Ovary (tissue), 10 donors: ENCODE measurements at places on chromosomes 7 and 10. TPM values are rescaled to one million over a fixed set of nuclear protein-coding genes. Genes with fewer than 3 reads are reported as not detected.
A peak's percentile ranks its signal among the peaks of the same experiment; 100 is the strongest.

The GNGT1 gene
- 0.41 TPM for total RNA-seq

The MTG1 gene
- 41.5 TPM for total RNA-seq

The BTBD16 gene
- not detected for total RNA-seq

DNA sequence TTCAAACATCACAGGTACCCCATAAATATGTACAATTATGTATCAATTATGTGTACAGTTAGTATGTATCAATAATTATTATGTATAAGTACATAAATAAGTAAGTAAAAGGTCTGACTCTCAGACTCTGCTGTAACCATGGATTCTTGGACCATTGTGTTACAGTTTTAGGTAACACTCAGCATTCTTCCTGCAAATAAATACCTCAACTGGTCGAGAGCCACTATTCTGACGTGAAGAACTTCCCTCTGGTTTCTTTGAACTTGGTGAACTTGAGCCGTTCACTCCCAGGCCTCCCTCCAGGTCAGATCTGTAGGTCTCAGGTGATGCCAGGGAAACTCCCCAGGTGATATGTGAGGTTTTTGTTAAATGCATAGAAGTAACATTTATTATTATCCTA is 191.8 kb upstream of the PLXNA4 start:
- H3K36me3 ChIP-seq, result no peaks in the 10 kb centered on the region
- H3K27ac ChIP-seq, result no peak overlapping the region
- no peak for DNase-seq
- no peaks in the 10 kb centered on the region for H3K27me3 ChIP-seq

DNA sequence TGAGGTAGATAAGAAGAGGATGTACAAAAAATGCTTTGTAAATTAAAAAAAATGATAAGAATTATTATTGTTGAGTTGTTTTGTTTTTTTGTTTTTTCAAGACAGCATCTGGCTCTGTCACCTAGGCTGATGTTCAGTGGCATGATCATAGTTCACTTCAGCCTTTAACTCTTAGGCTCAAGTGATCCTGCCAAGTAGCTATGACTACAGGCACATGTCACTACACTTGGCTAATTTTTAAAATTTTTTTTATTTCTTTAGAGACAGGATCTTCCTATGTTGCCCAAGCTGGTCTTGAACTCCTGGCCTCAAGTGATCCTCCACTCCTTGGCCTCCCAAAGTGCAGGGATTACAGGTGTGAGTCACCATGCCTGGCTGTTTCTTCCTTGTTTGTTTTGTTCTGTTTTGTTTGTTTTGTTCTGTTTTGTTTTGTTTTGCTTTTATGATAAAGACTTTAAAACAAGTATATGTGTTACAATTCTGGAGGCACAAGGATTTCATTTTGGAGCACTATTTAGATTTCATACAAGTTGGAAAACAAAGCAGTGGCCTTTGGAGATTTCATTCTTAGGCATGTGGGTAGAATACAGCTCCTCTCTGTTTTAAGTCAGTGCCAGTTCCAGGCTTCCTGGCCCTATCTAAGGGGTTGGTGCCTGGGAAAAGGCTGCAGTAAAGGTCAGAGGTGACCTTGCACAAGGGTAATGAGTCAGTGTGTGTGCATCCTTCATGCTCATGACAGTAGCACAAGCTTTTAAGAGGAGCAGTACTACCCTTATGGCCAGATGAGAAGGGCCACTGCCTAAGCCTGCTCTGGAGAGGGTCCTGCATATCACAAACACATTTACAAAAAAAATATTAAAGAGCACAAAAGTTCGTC is 17.9 kb downstream of the FGFBP3 start:
- no peaks in the 10 kb centered on the region for H3K27me3 ChIP-seq
- H3K4me3 ChIP-seq, result no peak overlapping the region
- no peak for DNase-seq
- H3K4me1 ChIP-seq, result no peaks in the 10 kb centered on the region
- H3K36me3 ChIP-seq, result no peaks in the 10 kb centered on the region
- H3K27ac ChIP-seq, result no peak overlapping the region

- H3K27me3 ChIP-seq, result no peaks in the 10 kb centered on the region
- no peak overlapping the region for H3K4me3 ChIP-seq
- no peaks in the 10 kb centered on the region for H3K36me3 ChIP-seq
- H3K27ac ChIP-seq, result no peak overlapping the region
These were observed 153.4 kb downstream of the SORCS1 start for GRCh38 chr10:107011105-107011504.

DNA sequence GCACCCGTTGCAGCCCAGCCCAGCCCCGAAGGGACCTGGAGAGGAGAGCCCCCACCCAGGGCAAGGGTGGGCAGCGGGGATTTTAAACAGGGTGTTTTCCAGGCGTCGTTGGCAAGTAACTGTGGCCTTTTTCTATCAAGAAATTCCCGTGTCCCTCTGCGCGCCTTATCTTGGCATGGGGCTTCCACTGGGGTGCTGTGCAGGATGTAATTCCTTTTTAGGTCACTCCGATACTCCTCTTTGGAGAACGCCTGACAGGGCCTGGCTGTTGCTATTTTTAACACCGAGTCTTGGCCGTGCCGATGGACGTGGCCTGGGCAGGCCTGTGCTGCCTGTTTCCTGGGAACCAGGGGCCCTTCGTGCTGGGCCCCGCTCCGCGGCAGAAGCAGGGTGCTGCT is 93.8 kb downstream of the INPP5A start:
- H3K4me1 ChIP-seq, result peaks cover 42% of the 10 kb centered on the region
- no peak overlapping the region for H3K4me3 ChIP-seq
- no peaks in the 10 kb centered on the region for H3K36me3 ChIP-seq
- DNase-seq, result peak; percentile 83
- H3K27ac ChIP-seq, result peak overlapping the region; percentile 71

DNA sequence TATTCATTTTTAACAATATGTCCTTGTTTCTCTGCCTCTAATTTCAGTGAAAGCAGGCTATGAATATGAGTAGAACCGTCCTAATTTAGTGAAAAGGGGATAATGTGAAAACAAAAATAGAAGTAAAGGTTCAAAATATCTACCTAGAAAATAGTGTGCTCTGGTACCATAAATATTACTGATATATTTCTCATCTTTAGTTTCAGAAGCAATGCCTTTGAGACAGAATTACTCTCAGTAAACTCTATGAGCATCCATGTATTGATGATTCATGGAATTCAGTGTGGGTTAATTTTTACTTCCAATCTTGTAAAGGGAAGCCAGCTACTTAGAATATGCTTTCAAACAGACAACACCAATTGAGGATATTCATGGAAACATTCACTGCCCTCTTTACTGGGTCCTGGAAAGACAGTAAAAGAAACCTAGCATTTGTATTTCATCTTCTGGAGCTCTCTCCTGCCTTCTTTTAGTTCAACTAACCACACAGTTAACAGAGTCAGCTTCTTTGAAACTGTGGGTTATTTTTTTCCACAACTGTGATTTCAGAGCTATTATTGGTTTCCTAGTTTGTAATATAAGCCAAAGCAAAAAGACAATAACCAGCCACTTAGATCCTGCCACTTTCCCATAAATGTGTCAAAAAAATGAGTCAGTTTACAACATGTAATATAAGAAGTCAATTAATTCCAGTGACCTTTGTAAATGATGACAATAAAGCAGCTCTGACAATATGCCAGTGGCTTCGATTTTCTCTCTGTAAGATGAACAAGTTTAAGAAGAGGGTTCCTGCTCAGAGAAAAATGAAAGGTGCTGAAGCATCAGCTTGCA is 1.7 kb downstream of the LRRN3 start:
- no peak overlapping the region for H3K27ac ChIP-seq
- H3K36me3 ChIP-seq, result no peaks in the 10 kb centered on the region
- H3K27me3 ChIP-seq, result no peaks in the 10 kb centered on the region
- DNase-seq, result no peak

- DNase-seq, result no peak
- H3K27ac ChIP-seq, result no peak overlapping the region
- H3K4me1 ChIP-seq, result no peaks in the 10 kb centered on the region
- no peaks in the 10 kb centered on the region for H3K27me3 ChIP-seq
- H3K4me3 ChIP-seq, result no peak overlapping the region
These were observed 92.6 kb downstream of the PTEN start for GRCh38 chr10:87956055-87956454.

GRCh38 chr7:91067242-91067641 is 197.0 kb upstream of the FZD1 start:
- no peak for DNase-seq
- H3K36me3 ChIP-seq, result no peaks in the 10 kb centered on the region
- no peak overlapping the region for H3K27ac ChIP-seq
- peaks cover 2% of the 10 kb centered on the region for H3K4me1 ChIP-seq
